NCI-H2227 treated with DMSO at 0.1 percent for 48 hours (cell line): ENCODE measurements at places on chromosomes 1 and 21.

GRCh38 chr1:205922314-205922713, 20.9 kb downstream of the SLC26A9 start:
- DNase-seq: no peak

GRCh38 chr1:92465256-92465647, 21.5 kb downstream of the GFI1 start:
- DNase-seq: no peak

- DNase-seq: peak; percentile 70
Measured at GRCh38 chr1:211643324-211644212, 31.9 kb downstream of the NEK2 start.

DNA sequence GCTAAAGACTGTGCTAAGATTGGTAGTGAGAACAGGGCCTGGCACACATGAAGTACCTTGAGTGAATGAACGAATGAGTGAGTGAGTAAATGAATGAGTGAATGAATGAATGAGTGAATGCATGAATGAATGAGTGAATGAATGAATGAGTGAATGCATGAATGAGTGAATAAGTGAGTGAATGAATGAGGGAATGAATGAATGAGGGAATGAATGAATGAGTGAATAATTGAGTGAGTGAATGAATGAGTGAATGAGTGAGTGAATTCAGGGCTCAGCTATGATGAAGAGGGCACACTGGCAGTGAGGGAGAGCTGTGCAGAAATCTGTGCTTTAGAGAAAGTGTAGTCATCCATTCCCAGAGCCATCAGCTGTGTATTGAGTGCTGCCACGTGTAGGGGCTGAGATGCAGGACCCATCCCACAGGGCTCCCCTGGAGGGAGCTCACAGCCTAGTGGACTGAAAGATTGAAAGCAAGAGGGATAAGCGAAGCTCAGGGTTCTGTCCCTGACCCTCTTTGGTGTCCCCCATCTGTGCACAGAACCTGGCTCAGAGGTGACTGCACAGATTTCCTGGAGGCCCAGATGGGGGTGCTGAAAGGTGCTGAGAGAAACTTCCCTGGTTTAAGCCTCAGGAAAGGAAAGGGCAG, 217.9 kb upstream of the VAMP3 start:
- DNase-seq: no peak

DNA sequence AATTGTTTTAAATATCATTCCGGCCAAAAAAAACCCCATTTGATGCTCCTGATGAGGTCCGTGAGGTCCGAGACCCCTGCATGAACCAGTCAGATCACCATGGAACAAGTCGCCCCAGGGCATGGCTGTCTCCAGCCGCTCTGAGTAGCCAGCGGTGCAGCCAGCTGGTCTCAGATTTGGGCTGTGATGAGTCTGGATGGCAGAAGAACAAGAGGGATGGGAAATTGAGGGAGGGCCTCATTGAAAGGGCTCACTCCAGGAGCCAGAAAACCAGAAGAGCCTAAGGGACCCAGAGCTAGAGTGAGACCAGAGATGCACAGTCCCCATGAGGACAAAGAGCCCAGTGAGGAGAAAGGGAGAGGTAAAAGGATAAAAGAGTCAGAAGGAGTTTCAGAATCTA, 174.0 kb downstream of the TOMM20 start:
- no peak for DNase-seq

- no peak for DNase-seq
Measured at GRCh38 chr1:2206813-2207487, 12.4 kb upstream of the FAAP20 start.

GRCh38 chr1:159854116-159854692, 8.3 kb downstream of the VSIG8 start:
- DNase-seq: peak; percentile 43

DNA sequence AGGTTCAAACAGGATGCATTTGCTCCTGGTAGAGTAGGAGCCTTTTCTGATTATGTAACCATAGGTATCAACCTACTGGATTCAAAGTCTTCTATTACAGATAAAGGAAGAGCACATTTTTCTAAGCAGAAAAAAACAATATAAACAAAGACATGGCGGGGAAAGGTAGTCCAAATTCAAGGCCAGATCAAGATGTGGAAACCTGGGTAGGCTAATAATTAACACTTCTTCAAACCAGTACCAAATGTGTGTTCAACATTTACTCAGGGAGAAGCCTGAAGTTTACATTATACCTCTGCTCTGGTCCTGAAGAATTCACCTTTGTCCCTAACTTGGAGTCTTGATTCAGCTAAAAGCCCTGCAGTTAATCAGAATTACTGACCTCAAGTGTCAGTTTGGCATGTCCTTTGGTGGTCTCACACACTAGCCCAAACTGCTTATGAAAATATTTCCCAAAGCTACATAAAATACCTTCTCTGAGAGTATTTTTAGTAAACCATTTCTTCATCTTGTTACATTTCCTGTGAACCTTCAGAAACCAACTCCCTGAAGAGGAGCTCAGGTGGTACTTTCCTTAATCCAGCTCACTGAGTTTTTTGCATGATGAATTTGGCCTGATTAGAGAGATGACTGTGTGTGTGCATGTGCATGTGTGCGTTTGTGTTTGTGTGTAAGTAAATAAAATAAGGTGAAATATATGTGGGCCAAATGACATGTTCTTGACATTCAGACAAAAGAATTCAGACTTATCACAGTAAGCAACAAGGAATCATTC, 70.2 kb downstream of the TOR3A start:
- DNase-seq: no peak

DNA sequence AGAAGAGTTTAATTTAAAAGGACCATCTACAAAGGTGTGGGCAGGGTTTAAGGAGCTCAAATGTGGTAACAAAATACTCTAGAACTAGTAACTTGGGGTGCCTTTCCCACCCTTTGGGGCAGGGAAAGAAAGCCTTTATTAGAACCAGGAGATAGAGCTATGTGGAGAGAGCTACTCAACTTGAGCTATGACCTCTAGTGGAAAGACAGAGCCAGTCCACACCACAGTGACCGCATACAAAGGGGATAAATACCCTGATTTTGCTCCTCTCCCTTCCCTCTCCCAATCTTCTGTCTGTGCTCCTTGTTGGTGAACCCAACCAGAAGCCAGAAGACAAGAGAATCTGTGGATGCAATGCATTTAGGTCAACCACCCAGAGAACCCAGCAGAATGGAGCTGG, 54.4 kb upstream of the JAK1 start:
- no peak for DNase-seq

- no peak for DNase-seq
Measured at GRCh38 chr1:148372731-148373130, 110.4 kb downstream of the PPIAL4G start.

DNA sequence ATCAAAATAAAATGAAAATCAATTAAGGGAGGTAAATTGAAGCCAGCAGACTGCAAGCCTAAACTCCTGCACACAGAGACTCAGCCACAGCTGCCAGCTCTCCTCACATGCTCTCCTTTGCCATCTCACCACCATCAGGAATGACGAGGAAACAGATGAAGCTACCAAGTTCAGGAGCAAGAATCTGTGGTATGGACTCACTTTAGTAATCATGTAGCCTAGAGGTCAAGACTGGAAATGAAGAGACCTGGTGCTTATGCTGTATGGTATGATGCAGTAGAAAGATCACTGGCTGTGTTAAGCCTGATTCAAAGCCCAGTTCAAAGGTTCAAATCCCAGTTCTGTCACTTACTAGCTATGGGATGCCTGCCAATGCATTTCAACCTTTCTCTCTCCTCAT, 78.9 kb upstream of the CAMK1G start:
- DNase-seq: no peak

GRCh38 chr1:201309416-201309815, 26.1 kb downstream of the PKP1 start:
- peak; percentile 61 for DNase-seq

DNA sequence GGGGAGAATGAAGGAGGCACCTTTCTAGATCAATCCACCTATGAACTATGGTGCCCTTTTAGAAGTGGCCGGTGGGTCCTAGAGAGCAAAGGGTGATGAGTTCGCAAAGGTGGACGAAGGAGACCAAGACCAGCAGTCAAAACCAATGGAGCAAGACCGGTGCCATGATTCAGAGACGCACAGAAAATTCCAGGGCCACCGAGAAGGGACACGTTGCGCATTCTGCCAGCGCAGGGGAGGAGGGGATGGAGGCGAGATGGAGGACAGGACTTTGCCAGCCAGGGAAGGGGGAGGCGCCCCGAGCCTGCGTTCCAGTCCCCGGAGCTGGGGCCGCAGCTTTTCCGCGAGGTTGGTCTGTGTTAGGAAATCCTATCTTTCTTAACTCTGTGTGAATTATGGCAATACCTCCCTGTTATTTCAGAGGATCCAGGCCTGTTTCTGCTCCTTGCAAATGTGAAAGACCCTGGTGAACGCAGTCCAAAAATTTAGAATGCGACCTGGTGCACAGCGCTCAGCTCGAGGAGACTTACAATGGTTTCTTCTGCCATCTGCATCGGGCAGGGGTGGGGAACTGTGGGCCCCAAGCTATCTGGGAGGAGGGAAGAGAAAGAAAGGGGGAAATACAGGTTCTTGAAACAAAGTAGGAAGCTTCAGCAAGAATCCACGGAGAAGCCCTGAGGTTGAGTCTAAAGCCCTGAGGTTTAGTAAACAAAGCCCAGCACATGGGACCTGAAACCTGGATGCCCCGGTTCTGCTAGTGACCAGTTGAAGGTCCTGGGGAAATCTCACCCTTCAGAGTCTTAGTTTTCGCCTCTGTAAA, 129.4 kb downstream of the MRPS6 start:
- DNase-seq: no peak

- DNase-seq: no peak
Measured at GRCh38 chr21:15592271-15592860, 137.4 kb upstream of the USP25 start.

GRCh38 chr1:101013776-101014175, 11.8 kb downstream of the DPH5 start:
- no peak for DNase-seq

DNA sequence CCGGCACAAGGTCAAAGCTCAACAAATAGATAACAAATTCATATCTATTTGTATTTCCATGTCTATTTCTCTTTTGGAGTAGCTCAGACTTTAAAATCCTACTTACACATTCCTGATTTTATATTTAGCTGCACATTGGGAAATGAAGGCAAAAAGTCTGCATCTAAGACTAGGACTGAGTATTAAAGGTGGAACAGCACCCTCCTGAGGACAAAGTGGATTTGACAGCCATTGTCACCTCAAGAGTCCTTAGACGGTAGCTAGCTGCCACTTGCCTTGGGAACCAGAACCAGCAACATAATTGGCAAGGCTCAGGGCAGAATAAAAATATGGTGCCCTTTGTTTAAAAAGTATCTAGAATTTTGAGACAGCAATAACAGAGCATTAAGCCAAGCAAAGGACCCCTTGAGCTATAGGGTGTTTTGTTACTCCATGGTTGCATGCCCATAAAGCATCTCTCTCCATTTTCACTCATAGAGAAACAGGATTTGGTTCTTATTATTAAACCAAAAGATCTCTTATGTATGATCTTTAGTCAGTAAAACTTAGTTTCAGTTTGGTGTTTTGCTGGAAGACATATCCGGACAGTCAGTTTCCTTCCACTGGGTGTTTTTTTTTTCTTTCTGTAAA, 30.0 kb upstream of the SGIP1 start:
- DNase-seq: peak; percentile 33

DNA sequence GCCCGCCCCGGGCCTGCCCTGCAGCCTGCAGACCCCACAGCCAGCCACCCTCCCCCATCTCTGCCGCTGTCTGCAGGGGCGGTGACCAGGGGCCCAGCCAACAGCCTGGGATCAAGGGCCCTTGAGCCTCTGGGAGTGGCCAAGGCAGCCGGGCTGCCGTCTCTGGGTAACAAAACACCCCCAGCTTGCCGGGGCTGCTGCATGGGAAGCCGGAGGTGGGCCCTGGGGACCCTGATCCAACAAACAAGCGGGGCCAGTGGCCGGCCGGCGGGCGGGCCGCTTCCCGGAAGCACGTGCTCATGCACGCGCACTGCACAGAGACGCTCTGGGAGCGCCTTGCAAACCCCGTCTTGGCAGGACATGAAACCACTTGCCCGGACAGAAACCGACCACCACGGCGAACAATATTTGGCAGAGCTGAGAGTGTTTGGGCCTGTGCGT, 13.2 kb downstream of the MEGF6 start:
- DNase-seq: no peak

GRCh38 chr1:92990828-92991227, 29.6 kb upstream of the DIPK1A start:
- no peak for DNase-seq

DNA sequence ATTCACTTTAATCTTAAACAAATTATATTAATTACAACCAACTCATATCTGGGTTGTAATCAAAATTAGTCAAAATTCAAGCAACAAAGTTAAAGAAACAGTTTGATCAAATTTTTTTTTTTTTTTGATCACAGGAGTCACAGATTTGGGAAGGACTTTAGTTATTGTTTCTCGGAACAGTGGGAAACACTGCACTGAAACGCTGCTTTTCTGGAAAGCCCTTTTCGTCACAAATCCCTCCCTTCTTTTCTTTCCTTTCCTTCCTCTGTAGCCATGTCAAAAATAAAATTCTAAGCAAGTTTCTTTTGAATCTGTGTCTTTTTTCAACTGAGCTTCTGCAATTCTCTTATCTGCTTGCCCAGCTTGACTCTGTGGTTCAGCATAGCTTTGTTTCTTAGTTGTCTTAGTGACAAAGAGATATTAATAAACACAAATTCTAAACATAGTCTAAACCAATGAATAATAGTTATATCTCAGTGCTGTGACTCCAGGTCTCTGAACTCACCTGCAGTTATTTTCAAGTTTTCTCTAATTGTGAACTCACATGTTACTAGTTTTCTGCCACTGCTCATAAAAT, 53.8 kb downstream of the PTGS2 start:
- DNase-seq: no peak

GRCh38 chr1:113533061-113533460, 142.7 kb downstream of the MAGI3 start:
- DNase-seq: no peak

DNA sequence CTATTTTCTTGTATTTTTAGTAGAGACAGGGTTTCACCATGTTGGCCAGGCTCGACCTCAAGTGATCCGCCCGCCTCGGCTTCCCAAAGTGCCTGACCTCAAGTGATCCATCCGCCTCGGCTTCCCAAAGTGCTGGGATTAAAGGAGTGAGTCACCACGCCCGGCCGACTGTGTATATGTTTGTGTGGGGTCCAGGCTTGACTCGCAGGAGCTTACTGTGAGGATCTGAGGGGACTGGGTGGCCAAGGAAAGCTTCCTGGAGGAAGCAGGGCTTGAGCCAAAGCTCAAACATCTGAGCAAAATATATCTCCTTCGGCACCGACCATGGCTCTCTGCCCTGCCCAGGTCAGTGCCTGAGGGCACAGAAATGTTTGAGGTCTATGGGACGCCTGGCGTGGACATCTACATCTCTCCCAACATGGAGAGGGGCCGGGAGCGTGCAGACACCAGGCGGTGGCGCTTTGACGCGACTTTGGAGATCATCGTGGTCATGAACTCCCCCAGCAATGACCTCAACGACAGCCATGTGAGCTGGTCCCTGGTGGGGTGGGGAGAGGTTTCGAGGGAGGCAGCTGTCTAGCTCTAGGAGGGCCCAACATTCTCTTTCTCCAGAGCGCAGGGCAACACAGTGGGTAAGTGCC, 10.5 kb downstream of the PADI3 start:
- no peak for DNase-seq

DNA sequence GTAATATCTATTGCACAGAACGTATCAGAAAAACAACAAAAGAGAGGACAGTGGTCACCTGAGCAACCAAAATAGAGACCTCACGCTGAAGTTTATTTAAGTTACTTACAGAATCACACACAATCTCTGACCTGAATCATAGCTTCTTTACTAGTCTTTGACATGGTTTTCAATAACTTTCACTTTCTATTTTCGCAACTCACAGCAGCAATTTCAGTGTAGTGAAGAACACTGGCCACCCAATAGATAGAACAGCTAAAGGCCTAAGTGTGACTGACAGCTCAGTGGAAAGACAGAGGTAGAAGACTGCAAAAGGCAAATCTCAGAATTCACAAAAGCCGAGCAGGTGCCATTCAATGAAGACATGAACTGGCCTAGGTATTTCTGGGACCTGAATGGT, 435.6 kb upstream of the CHRM3 start:
- no peak for DNase-seq
